ENCODE measurements at places on chromosomes 13 and 19.
A peak's percentile ranks its signal among the peaks of the same experiment; 100 is the strongest.

DNA sequence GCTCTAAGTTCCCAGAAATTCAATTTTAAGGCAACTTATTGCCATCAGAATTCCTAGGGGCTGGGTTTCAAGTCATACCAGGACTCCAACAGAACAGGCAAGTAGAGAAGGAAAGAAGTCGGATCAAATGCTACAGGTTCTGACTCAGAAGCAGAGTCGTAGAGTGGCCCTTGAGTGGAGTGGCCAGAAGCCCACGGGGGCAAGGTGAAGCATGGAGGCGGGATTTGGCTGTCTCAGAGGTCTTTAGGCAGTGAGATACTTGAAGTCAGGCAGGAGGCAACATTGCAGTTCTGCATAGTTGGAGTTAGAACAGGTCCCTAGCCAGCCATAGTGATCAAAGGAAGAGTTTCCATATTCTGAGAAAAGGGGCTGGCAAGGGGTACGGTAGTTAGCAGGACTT is 111.6 kb downstream of the NHLRC3 start:
- DNase-seq = no peak

GRCh38 chr19:13039211-13039789 is 44.0 kb downstream of the NFIX start:
- no peak for DNase-seq

GRCh38 chr13:25860862-25861261 is 191.0 kb downstream of the SHISA2 start:
- no peak for DNase-seq

DNA sequence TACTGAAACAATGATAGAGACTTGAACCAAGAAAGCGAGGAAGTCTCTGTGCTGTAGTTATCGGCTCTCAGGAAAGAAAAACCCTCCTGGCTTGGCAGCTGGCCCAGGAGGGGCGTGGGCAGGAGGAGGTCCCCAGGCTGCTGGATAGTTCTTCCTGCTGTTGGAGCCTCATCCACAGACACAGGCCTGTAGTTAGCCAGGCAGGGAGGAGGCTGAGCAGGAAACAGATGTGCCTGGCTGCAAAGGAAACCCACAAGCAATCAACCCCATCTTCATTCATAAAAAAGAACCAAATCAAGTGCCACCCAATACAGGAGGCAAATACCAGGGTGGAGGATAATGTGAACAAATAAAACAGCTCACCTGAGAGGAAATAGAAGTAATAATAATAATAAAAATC is 86.2 kb downstream of the IRS2 start:
- DNase-seq = peak; percentile 67

DNA sequence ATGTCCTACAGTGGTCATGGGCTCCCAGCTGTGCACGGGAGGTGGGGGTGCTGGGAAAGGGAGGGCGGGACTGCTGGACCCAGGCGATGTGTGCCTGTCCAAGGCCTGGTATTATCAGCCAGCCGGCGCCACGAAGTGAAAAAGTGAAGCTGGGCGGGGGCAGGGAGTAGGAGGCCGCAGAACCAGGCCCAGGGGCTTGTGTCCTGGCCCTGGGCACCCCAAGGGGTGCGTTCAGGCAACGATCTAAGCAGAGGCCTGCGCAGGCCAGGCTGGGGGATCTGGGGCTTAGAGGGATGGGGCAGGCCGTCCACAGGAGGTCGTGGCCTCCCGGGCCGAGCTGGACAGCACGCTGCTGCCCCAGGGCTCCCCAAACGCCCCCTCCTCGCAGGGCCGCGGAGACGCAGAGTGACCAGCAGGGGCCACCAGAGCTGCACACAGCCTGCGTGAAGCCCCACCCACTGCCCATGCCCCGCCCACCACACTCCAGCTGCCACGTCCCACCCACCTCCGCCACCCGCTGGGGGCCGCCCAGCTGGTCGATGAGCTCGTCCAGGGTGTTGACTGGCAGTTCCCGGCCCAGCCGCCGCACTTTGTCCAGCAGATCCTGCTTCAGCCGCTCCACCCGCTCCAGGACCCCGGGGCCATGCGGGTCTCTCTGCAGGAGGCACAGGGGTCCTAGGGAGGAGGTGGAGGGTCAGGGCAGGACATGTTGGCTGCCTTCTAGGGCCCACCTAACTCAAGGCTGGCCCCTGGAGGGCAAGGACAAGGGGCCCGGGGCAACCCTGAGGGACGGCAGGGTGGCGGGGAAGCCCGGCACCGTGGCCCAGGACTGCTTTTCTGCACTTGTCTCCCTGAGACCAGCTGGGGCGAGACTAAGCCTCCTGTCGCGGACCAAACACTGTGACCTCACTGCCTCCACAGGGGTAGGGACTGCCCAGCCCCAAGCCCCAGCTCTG is 9.5 kb downstream of the GPX4 start:
- peak; percentile 76 for DNase-seq

- DNase-seq = no peak
Measured at GRCh38 chr13:98910501-98910951, 67.3 kb downstream of the DOCK9 start.

- DNase-seq = no peak
Measured at GRCh38 chr13:25046985-25047511, 48.9 kb upstream of the PABPC3 start.

- no peak for DNase-seq
Measured at GRCh38 chr13:73676550-73677047, 457.6 kb downstream of the KLF12 start.

- no peak for DNase-seq
Measured at GRCh38 chr19:3403489-3404323, 37.3 kb downstream of the NFIC start.

DNA sequence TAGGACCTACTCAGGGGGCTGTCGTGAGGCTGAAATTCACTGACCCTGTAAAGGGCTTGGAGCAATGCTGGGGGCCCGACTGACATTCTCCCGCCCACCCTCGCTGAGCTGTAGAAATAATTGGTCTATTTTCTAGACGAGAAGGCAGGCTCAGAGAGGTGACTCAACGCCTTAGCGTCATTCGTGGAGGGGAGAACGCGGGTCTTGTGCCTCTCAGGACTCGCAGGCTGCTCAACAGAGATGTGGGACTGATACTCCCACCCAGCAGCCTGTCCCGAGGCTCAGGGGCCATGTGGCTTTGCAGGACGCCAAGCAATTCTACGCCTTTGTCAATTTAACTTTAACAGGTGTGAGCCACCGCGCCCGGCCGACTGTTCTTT is 23.6 kb upstream of the ASPDH start:
- no peak for DNase-seq

- DNase-seq = no peak
Measured at GRCh38 chr13:109652531-109652930, 133.9 kb downstream of the IRS2 start.

DNA sequence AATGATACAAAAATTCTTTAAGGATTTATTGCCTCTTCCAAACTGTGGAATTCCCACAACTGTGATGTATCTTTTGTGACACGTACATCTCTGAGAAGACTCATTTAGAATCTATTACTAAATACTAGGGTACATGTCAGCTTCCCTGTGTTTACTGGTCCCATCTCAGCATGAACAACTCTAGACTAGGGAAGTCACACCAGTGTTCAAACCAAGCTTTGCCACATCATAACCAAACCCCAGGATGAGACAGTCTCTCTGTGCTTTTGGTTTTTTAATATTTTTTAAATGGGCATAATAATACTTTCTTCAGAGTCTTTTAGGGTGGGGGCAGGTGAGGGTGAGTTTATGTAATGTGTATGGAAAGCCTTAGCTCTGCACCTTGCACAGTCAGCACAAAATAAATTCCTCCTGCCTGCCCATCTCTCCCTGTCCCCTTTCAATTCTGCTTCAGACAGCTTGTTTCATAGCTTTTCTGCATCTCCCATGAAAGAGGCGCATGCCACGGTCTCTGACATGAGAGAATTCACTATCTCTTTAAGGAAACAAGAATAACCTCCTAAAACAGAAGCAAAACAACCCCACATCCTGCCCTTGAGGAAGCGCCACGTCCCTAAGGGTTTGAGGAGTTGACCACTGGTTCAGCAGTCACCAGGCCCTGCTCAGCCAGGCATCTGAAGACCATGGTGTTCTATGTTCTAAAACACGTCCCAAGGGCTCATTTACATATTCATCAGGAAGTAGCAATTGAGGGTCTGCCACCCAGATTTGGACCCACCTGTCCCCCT is 174.5 kb downstream of the USP12 start:
- DNase-seq = no peak

- DNase-seq = no peak
Measured at GRCh38 chr19:48544856-48545750, 6.9 kb upstream of the SULT2B1 start.

DNA sequence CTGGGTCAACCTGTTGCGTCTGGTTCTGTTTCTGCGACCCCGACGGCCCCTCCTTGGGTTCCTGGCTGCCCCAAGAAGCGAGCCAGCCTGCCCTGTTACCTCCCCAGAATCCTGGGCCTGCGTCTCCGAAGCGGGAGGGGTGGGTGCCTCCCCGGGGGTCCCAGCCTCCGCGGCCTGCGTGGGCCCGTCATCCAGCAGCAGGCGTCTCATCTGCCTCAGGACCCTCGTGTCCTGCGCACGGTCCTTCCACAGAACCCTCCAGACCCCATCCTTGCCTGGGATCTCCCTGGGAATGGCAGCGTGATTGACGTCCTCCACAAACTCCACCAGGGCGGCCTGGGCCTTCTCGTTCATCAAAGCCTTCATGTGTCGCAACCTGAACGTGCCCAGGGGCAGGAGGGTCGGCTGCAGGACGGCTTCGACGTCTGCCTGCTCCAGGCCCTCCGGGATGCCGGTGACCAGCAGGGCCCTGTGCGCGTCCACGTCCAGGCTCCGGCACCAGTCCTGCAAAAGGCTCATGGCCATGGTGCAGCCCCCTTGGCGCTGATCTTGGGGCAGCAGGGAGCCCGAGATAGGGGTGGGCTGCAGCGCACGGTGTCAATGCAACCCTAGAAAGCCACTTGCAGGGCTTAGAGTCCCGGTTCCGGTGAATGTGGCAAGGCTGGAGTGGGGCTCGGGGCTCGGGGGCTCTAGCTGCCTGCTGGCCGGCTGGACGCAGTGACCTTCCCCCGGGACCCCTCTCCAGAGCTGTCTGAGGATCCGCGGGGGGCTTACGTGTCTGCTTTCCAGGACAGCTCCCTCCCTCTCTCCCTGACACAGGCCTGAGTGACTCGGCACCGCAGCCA is 504 bp downstream of the PNMA8B start:
- no peak for DNase-seq

GRCh38 chr13:28220166-28220565 is 81.8 kb downstream of the PAN3 start:
- no peak for DNase-seq

DNA sequence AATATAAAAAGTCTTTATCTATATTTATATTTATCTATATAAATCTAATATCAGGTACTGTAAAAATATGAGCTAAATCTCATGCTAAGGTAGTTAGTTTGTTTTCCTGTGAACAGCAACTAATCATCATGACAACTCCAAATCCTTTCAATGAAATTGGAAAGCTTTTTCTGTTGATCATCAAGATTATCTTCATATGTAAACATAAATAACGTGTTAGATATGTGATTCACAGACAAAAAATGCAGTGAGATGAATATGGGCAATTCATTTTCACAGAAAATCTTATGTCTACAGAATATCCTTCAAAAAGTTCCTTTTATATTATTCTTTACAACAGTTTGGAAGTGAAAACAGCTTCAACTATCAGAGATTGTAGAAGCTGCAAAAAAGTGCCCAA is 41.7 kb upstream of the EEF1AKMT1 start:
- DNase-seq = no peak

- no peak for DNase-seq
Measured at GRCh38 chr13:94722609-94723345, 10.4 kb upstream of the SOX21 start.

GRCh38 chr13:113608967-113609533 is 24.5 kb downstream of the TFDP1 start:
- no peak for DNase-seq

DNA sequence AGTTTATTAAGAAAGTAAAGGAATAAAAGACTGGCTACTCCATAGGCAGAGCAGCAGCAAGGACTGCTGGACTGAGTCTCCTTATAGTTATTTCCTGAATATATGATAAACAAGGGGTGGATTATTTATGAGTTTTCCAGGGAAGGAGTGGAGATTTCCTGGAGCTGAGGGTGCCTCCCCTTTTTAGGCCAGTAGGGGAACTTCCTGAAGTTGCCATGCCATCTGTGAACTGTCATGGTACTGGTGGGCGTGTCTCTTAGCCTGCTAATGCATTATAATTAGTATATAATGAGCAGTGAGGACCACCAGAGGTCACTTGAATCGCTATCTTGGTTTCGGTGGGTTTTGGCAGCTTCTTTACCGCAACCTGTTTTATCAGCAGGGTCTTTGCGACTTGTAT is 13.5 kb downstream of the ZSCAN5A start:
- DNase-seq = no peak

GRCh38 chr19:37564624-37565369 is 29.8 kb downstream of the ZNF571 start:
- no peak for DNase-seq

GRCh38 chr13:106090001-106090400 is 445.5 kb downstream of the EFNB2 start:
- no peak for DNase-seq

GRCh38 chr13:93227878-93228642 is 1.5 kb downstream of the GPC6 start:
- peak; percentile 73 for DNase-seq

DNA sequence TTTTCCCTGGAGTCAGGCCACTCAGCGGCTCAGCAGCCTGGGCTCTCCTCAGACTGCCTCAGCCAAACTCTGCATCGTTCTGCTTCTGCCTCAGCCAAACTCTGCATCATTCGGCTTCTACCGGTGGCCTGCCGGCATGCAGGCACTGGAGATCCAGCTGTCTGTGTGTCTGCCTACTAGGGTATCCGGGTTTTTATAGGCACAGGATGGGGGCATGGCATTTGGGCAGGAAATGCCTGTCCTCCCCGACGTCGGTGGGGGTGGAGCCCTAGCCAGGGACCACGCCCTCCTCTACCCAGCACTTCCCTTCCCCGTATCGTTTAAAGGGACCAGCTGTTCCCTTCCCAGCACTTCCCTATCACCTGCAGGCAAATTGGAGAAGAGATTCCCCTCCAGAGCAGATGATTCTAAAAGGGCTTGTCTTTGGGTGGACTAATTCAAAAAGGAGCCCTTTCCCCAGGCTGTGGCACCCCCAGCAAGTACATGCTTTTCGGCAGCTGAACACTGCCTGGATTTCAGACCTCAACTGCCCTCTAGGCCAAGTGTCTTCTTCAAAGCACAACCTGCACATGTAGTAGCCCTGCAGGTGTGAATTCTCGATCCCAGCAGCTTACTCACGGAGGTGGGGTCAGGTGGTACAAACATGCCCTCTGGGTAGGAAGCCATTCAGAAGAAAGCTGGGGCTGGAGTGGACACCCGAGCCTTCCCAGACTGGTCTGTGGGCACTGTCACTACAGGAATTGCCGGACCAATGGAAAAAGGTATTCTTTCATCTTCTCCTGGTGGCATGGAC is 25.4 kb upstream of the GPR12 start:
- DNase-seq = no peak

DNA sequence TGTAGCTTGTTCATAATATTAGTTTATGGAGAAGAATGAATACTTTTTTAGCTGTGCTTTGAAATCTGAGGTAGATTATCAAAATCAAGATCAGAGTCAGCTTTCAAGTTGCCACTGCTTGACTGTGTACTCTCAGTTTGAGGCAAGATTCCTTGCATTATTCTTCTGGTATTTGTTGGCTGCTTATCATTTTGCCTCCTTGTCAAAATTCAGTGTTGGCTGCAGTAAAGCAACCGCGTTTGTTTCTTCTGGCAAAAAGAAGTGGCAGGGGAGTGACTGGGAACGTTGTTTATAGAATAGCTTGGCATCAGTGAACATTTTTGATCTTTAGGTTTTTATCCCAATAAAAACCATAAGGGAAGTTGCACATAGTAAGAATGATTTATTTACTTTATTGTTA is 419.3 kb upstream of the GPC6 start:
- DNase-seq = no peak

Data from NCI-H1417 treated with DMSO at 0.1 percent for 48 hours (cell line).